ENCODE measurements at places on chromosomes 6 and 20.

GRCh38 chr20:1310071-1310470 lies 18.9 kb downstream of the SDCBP2 start:
- DNase-seq = no peak

DNA sequence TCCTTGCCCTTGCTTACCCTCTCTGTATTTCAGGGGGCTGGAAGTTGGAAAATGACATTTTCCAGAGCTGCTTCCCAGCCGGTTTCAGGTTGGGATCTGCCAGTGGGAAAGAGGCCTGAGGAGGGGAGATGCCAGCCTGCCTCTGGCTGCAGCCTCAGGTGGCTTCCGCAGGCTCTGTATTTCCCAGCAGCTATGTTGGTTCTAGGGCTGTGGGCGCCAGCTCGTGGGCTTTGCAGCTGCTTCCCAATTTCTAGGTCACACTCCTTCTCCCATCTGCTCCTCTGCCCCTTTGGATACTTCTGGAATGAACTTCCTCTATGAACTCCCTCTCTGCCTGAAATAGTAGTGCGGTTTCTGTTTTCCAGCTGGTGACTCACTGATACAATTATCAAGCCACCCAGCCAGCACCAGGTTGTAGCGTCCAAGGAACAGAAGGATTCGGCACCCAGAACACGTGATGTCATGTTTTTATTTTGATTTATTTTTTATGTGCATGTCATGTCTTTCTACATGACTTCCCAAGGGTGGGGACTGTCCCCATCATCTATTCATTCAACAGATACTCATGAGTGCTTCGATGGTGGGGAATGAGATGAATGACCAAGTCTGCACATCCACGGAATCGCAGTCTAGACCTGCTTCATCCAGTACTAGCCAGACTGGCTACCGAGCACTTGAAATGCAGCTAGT lies 38.0 kb downstream of the TGM2 start:
- DNase-seq = no peak

- DNase-seq = no peak
These were observed 53.0 kb downstream of the FARS2 start for GRCh38 chr6:5314191-5314865.

- DNase-seq = no peak
These were observed 8.8 kb upstream of the MOG start for GRCh38 chr6:29647927-29648642.

GRCh38 chr6:163099621-163100171 lies 314.8 kb upstream of the QKI start:
- DNase-seq = no peak

DNA sequence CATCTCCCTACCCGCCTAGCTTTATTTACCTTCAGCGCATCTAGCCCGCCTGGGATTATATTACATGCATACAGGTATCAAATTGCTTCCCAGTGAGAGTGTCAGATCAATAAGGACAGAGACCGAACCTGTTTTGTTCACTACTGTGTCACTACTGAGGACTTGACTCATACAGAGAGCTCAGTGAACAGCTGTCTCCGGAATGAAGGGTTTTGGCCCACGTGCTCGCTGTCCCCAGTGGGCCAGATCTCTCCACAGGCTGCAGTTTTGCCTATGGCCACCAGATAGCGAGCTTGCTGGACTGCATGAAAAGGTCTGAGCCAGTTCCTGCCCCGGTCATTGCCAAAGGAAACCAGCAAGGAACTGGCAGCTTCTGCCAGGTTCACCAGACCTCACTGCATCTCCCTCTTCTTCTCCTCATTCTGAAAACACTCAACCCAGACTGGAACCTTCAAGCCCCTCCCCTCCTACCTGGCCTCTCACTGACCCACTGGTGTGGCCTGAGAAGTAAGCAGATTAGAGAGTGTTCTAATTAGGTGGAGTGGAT lies 150.8 kb downstream of the ZMYND8 start:
- DNase-seq = no peak

GRCh38 chr6:156809034-156809433 lies 31.9 kb downstream of the ARID1B start:
- DNase-seq = no peak

Measured in activated CD8-positive, alpha-beta memory T cell treated with anti-CD3 and anti-CD28 coated beads for 1 hour (primary cell).